ENCODE measurements at places on chromosomes 4 and X.
A peak's percentile ranks its signal among the peaks of the same experiment; 100 is the strongest.

DNA sequence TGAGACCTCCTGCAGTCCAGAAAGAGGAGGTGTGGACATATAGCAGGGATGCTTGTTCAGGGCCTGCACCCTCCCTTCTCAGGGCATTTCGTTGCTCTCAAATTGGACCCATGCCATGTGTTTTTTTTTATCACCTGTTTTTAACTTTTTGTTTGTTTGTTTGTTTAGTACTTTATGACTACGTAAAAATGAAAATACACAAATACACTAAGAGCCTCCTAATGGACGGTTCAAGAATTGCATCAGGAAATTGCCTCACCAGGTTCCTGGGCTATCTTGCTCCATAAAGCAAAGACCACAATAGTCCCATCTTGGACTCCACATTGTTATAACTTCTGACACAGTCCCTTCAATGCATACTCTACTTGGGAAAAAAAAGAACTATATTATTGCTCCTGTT is 1685.9 kb upstream of the TENM3 start:
- no peak for DNase-seq

- no peak for DNase-seq
These were observed at the start of gene GLRA2 for GRCh38 chrX:14529290-14529989. Gene GLRA2 (plus strand): TSS chrX:14529536. CDS start chrX:14530058, 522 bp downstream.

- peak; percentile 23 for DNase-seq
These were observed 21.7 kb upstream of the MFAP3L start for GRCh38 chr4:170047771-170048354.

GRCh38 chr4:102675141-102675540 is 85.6 kb downstream of the MANBA start:
- DNase-seq = no peak

DNA sequence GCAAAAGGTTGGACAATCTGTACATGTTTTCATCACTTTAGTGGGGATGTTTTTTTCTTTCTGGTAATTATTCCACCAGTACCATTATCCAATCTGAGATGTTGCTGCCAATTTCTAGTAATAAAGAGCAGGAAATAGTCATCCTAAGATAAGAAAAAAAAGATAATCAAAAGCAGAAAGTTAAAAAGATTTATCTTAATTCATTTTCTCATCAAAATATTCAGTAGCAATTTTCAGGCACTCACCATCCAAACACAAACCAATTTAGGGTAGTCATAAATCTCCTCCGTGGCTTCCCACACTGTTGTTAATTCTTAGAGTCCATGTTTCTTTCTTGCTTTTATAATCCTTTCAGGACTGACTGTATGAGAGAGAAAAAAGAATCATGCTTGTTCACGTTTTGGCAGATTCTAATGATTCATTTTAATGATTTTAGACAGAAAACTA is 263.7 kb upstream of the UGT8 start:
- no peak for DNase-seq

GRCh38 chrX:25013632-25014365 is 2.0 kb downstream of the ARX start:
- DNase-seq = no peak

DNA sequence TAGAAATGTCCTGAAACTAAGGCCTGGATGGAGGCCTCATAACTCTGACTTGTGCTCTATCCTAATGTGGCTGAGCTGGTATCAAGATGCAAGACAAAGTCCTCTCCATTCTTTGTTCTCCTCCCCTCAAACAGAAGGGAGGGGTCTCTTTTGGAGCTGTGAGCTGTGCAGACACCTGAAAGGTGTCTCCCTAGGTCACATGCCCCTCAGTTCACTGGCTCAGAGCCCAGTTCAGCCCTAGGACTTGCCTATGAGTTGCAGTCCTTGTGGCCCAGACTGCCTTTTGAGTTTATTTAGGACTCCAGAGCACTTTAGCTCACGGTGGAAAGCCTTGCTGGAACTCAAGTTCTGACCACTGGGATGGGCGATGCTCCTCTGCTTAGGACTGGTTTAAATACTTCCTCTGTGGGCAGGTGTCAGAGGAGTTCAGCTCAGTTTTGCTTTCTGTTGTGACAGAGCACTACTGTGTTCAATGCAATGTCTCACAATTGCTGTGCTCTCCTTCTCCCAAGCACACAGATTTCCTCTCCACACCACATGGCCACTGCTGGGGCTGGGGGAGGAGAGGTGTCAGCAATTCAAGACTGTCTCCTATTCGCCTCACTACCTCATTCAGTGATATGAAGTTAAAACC is 84.8 kb upstream of the ZNF827 start:
- no peak for DNase-seq

GRCh38 chr4:8301851-8302730 is 32.5 kb downstream of the HTRA3 start:
- DNase-seq = no peak

GRCh38 chr4:117134386-117134785 is 49.0 kb upstream of the TRAM1L1 start:
- no peak for DNase-seq

DNA sequence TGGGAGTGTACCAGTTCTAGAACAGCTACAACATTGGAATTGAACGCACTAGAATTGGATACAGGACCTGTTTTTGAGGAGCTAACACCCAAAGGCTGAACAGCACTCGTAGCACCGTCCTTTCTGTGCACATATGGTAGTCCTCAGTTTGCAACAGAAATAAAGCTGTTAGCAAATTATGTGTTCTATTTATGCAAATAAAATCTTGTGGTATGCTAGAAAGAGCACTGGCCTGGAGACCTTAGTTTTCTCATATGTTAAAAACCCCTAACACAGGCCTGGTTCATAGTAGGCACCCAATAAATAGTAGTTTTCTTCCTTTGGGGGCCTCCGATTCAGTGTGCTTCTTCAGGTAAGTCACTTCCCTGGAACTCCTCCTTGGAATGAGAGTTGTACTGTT is 140.3 kb downstream of the AR start:
- no peak for DNase-seq

DNA sequence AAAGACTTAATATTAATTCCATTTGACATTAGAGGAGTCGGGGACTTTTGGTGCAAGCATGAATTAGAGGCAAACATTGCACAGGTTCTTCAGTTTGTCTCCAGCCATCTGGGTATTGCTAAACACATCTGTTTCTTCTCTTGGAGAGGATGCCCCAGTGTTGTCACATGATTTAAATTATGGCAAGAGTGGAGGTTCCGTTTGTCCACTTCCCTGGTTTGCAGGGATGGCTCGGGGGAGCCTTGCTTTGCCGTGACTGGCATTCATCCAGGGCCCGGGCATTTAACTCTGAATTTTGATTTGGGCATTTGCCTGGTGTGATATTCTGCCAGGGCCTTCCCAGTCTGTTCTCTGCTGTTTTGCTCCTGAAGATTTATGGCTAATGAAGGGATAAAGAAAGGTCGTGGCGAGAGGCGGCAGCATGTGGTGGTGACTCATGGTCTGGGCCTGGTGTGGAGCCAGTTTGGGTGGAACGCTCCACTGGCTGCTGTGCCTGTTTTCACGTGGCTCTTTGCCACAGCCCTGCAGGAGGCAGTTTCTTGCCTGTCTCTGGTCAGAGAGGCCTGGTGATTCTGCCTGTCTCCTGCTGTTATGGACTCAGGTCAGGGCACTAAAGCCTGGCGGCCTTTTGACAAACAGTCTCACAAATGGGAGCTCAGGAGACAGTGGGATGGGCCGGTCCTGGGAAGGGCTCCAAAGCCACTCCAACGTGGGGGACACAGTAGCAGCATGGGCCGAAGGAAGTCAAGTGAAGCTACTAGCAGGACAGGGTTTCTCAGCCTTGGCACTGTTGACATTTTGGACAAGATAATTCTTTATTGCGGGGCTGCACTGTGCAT is 99.4 kb upstream of the PGRMC2 start:
- no peak for DNase-seq

DNA sequence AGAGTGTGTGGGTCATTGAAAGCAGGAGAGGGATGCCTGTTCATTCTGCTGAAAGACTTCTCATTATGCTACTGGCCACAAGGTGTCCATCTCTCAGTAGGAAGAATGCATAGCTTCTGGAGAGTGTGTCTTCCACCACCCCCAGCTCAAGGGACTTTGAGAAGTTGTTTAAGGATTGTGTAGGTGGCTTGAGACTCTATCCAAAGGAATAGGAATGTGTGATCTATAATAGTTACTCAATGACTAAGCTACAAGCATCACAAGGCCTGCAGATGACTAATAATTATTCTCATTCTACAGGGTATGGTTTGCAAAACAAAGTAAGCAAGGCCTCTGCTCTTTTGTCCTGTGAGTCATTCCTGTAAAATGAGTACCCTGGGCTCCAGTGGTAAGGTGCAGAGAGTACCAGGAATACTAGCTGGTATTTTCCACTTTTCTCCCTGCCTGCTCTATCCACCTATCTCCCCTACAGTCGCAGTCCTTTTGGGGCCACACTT is 279.8 kb upstream of the BOD1L1 start:
- DNase-seq = no peak

DNA sequence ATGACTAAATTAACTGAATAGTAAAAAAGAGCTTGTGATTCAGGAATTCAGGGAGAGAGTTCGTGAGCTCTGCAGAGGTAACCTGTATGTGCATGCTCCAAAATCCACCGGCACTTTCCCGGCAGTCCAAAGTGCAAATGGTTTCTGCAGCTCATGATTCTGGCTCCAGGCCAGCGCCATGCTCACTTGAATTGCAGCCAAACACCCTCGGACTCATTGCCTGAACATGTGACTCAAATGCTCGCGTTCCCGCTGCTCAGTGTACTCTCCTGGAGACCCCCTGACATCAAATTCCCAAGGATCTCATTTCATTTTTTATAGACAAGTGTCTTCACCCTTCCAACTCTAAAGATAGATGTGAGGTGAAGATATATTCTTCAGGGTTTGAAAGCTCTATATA is 44.1 kb upstream of the SH3RF1 start:
- no peak for DNase-seq

DNA sequence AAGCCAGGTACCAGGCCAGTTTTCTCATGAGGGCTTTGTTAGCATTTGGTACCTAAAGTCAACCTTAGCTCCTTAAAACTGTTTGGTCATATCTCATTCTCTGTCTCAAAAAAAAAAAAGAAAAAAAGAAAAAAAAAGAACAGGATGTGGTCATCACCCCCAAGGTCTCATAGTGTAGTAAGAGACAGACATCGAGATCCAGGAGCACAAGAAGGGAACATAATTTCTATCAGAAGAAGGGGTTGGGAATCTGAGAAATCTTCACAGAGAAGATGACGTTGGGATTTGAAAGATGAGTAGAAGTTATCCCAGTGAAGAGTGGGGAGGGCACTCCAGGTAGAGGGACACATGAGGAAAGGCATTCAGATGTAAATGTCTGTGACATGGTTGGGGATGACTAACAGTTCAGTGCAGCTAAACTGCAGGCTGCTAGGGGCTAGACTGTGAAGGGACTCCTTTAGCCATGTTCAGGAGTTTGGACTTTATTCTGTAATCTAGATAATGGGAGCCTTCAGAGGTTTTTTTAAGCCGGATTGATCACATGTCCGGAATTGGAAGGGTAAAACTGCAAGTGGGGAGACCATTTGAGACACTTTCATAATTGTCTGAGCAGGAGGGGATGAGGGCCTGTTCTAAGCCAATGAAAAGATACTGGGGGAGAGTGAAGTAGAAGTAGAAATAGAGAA is 26.9 kb upstream of the GJB1 start:
- no peak for DNase-seq

All from central memory CD8-positive, alpha-beta T cell (primary cell).